Endodermal cell (in vitro differentiated cells): ENCODE measurements at places on chromosomes 13 and 19. TPM values are rescaled to one million over a fixed set of nuclear protein-coding genes. Genes with fewer than 3 reads are reported as not detected.
A peak's percentile ranks its signal among the peaks of the same experiment; 100 is the strongest.

GRCh38 chr19:15087182-15087581 lies 5.2 kb downstream of the OR1I1 start:
- DNase-seq = no peak

GRCh38 chr19:35509018-35509652 lies 4.3 kb downstream of the DMKN start:
- peak; percentile 89 for DNase-seq

DNA sequence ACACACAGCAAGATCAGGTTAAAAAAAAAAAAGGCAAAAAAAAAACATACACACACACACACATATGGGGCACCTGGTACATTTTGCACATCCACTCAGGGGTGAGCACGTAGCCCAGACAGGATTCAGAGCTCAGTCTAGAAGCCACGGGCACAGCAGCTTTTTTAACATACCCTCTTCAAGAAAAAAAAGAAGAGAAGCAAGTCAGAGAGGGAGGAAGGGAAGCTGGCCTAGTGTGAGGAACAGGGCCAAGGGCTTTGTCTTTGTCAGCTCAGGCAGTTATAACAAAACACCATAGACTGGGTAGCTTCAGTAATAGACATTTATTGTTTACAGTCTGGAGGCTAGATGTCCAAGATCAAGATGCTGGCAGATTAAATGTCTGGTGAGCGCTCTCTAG lies 2.3 kb upstream of the TPM4 start:
- DNase-seq = peak; percentile 42

- no peak for DNase-seq
These were observed 237.7 kb upstream of the DACH1 start for GRCh38 chr13:72104656-72105180.

Gene HCST
- 0.61 and 1.3 TPM in 2 replicates for total RNA-seq

GRCh38 chr19:55599842-55600661 lies at the start of gene ZNF524:
Gene ZNF524 (plus strand): TSS chr19:55600288. CDS start chr19:55602113, 1,825 bp downstream.
- DNase-seq = peak; percentile 94

Gene OR10H5
- not detected in 2 replicates for total RNA-seq

DNA sequence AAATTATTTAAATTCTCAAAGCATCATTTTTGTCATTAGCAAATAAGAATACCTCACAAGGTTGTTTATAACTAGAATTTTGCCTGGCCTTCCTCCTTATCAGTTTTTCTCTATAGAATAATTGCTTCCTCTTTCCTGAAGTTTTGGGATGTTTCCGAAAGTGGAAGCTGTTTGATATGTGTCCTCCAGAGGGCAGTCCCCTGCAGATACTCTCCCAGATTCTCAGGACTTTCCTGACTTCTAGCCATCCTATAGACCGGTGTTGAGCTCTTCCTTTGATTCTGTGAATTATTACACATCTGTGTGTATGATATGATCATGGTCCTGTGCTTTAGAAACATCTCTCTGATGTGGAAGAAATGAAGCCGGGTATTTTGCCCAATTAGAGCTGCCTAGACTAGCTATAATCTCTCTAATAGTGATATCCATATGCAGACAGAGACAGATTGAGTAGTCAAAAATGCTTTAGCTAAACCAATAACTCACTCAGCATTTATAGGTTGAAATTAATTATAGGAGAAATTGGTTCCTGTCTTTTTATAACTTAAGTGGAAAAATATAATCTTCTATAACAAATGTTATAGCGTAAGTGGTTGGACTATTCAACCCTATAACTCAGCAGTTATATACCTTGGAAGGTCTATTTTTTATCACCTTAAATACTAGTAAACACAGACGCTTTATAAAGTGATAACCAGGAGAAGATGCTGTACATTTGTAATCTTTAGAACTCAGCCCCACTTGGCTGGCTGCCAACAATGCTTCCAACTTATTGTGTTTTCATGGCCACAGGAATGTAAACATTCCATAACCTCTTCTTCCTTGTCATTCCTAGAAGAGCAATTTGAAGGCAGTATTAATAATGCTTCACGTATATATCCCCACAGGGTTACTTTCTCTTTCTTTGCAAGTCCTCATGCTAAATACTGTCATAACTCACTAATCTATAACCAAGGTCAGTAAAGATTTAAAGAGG lies 201.0 kb upstream of the RXFP2 start:
- DNase-seq = no peak

GRCh38 chr19:54084410-54084809 lies 3.2 kb upstream of the TARM1 start:
- DNase-seq = no peak

DNA sequence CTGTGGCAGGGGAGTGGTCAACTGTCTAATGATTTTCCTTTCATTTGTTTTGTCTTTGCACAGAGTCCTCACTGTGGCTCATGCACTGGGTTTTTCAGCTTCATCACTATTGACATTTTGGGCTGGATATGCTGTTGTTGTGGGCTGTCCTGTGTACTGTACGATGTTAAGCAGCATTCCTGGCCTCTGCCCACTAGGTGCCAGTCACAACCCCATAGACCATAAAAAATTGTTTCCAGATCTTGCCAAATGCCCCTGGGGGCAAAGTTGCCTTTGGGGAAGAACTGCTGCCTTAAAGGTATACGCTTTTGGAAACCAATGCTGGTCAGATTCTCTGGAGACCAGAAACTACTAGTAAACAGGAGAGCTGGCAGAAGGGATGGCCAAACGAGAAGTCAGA lies 310.4 kb downstream of the SPRY2 start:
- peak; percentile 67 for DNase-seq

- DNase-seq = no peak
These were observed 18.5 kb upstream of the POP4 start for GRCh38 chr19:29587518-29587986.

Gene PSG6
- total RNA-seq = not detected in 3 replicates

GRCh38 chr13:45385907-45386553 lies 32.1 kb downstream of the SLC25A30 start:
- DNase-seq = no peak

Gene CEACAM4
- not detected in 3 replicates for total RNA-seq

DNA sequence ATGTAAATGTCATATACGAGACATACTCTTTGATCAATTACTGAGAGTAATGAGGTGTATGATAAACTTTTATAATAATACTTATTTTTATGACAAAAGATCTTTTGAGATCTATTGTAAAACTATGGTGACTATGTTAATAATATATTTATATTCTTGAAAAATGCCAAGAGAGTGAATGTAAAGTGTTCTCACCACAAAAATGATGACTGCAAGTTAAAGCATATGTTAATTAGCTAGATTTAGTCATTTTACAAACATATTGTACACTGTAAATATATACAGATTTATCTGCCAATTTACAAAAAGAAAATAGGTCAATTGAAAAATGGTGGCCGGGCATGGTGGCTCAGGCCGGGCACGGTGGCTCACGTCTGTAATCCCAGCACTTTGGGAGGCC lies 81.0 kb downstream of the GPC6 start:
- DNase-seq = no peak

- DNase-seq = peak; percentile 59
These were observed 2.5 kb downstream of the BSG start for GRCh38 chr19:574658-575526.

Gene CALR
- total RNA-seq = 1,303 and 1,387 TPM in 2 replicates

DNA sequence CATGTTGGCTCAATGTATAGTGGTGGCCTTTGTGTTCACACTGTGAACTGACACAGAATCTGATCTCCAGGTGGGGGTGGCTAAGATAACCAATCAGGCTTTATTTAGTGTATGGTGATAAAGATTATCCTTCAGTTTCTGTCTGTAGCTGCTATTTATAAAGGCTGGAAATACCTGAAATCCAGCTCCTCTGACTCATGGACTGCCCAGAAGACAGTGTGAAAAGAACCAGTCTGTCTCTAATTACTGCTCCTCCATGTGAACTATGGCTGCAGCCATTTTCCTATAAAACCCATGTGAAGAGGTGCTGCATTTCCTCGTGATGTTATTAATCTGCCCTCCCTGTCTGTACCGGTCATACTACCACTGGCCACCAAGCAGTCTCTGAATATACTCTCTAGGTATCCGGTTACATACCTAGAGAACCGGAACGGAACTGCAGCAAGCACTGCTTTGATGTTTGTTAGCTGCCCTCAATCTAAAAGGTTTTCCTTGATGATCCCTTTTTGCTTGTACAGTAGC lies 238.0 kb downstream of the LHFPL6 start:
- no peak for DNase-seq

- DNase-seq = no peak
These were observed 1775.7 kb downstream of the PCDH9 start for GRCh38 chr13:65454403-65454802.

DNA sequence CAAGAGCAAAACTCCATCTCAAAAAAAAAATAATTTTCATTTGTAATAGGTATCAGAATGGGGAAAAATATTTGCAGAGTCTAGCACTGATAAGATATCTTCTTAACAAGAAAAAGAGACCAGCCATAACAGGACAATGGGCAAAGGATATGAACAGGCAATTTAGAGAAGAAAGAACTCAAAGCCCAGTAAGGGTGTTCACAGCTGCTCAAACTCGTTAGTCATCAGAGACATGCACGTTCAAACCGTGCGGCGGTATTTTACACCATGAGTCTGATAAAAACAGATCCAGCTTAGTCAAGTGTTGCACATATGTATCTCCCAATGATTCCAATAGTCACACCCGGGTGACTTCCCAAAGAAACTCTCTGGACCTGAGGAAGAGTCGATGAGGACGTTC lies 13.7 kb upstream of the NCCRP1 start:
- no peak for DNase-seq

DNA sequence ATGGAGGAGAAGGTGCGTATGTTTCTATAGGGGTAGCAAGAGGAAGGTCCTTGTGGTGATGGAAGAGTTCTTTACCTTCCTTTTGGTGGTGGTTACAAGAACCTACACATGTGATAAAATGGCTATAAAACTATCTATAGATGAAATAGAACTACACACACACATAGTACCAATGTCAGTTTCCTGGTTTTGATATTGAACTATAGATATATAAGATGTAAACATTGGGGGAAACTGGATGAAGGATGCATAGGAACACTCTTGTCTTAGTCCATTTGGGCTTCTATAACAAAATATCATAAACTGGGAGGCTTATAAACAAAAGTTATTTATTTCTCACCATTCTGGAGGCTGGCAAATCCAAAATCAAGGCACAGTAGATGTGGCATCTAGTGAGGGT lies 47.1 kb downstream of the MZT1 start:
- no peak for DNase-seq

DNA sequence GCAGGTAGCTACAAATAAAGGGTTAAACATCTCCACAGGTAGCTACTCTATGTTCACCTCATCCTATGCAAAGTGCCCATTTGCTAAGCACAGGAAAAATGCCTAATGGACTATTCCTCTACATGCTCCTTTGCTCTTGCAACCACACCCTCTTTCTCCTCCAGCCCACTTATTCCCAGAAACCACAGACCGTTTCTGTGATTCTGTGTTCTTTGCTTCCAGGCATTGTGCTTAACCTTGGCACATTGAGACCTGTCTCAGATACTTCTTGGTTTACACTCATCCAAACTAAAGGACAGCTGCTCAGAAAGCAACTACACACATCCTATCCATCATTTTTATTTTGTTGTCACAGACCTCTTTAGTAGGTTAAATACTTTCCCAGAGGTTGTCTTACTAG lies 785.0 kb upstream of the MIR17HG start:
- no peak for DNase-seq

- peak; percentile 75 for DNase-seq
These were observed 4.0 kb upstream of the HOOK2 start for GRCh38 chr19:12779162-12779993.

DNA sequence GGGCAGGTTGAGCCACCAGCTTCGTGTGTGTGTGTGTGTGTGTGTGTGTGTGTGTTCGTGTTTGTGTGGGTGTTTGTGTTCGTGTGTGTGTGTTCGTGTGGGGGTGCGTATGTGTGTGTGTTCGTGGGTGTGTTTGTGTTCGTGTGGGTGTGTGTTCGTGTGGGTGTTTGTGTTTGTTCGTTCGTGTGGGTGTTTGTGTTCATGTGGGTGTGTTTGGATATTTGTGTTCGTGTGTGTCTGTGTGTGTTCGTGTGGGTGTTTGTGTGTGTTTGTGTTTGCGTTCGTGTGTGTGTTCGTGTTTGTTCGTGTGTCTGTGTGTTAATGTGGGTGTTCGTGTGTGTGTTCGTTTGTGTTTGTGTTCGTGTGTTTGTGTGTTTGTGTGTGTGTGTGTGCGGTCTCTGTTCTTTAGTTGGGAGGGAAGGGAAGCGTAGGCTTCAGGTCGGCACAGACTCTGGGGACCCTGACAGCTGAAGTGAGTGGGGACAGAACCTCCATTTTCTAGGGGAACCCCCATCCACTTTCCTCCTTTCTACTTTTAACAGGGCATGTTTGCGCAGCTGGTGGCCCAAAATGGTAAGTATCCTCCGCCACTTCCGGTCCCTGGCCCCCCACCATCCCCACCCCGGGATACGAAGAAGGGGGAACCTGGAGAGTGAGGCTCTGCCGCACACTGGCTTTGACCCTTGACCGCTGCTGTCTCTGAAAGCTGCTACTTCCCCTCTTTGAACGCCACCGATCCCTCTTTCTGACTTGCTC lies 1.6 kb downstream of the TNFSF9 start:
- peak; percentile 47 for DNase-seq

GRCh38 chr13:32426191-32426989 lies 1.5 kb downstream of the N4BP2L1 start:
- peak; percentile 46 for DNase-seq

GRCh38 chr19:31938675-31939074 lies 406.7 kb upstream of the ZNF507 start:
- no peak for DNase-seq

- DNase-seq = peak; percentile 38
These were observed 78.8 kb downstream of the SOX1 start for GRCh38 chr13:112145551-112146360.

DNA sequence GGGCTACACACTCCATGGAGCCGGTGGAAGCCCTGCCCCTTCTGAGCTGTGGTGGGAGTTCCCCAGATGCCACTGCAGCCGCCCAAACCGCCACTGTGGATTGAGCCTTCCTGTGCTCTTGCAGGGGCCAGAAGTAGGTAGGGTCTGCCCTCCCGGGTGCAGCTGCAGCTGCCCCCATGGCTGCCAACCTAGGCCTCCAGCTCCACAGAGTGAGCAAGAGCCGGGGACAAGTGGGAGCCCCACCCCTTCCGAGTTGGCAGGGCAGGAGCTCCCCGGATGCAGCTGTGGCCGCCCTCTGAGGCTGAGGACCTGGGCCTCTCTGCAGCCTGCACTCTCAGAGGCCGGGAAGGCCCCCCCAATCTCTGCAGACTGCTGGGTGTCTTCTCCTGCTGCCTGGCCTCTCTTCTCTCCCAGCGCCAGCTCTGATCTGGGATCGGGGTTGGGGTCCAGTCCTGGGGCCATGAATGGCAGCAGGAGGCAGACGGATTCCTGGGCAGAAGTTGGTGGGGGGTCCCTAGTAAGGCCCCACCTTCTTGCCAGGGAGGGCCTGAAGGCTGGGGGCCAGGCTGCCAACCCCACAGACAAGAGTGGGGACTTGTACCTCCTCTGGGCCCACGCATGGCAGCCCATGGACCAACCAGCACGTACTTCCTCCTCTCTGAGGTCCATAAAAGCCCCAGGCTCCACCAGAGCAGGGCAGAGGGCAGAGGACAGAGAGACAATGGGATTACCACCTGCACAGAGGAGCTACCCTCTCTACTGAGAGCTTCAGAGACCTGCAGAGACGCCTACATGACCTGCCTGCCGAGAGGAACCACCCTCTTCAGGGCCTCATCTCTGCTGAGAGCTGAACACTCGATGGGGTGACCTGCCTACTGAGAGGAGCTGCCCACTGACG lies 28.9 kb downstream of the AP2S1 start:
- peak; percentile 58 for DNase-seq
